ENCODE measurements at places on chromosomes 4 and X. TPM values are rescaled to one million over a fixed set of nuclear protein-coding genes. Genes with fewer than 3 reads are reported as not detected.

Gene ANKRD50
- 29.3 TPM for total RNA-seq

DNA sequence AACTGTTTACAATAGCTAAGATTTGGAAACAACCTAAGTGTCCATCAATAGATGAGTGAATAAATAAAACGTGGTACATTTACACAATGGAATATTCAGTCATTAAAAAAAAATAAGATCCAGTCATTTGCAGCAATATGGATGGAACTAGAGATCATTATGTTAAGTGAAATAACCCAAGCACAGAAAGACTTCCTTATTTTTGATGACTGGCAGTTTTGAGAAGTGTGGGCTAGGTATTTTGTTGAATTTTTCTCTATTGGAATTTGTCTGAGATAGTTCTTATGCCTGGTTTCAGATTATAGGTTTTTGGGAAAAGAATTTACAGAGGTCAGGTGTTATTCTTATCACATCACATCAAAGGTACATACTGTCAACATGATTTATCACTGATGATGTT is 293.8 kb upstream of the ARSJ start:
- DNase-seq = no peak

- no peak for DNase-seq
Measured at GRCh38 chr4:94976371-94977011, 218.7 kb downstream of the BMPR1B start.

GRCh38 chr4:169122422-169122821 is 112.4 kb upstream of the CBR4 start:
- DNase-seq = no peak

Gene TEC
- 0.25 TPM for total RNA-seq

- DNase-seq = no peak
Measured at GRCh38 chr4:168713253-168713652, 216.4 kb downstream of the PALLD start.

Gene ZDHHC15
- total RNA-seq = 3.0 TPM

DNA sequence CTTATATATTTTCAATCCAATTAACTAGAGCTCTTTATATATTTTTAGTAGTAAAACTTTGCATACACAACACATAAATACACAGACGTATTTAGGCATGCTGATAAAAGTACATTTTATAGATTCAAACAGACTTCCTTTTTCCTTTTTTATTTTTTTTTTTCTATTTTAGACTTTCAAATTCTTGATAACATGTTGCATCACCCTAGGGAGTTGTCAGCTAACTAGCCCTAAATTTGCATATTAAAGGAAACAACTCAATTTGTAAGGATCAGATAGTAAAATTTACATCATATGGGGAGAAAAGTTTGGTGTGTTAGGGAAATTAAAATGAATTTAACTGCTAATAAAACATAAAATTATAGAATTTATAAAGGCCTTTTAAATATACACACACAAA is 47.4 kb upstream of the APOOL start:
- no peak for DNase-seq

Gene PFKFB1
- total RNA-seq = 0.77 TPM

- no peak for DNase-seq
Measured at GRCh38 chr4:123399627-123400358, 3.2 kb downstream of the SPRY1 start.

Gene ZAR1
- 0.27 TPM for total RNA-seq

DNA sequence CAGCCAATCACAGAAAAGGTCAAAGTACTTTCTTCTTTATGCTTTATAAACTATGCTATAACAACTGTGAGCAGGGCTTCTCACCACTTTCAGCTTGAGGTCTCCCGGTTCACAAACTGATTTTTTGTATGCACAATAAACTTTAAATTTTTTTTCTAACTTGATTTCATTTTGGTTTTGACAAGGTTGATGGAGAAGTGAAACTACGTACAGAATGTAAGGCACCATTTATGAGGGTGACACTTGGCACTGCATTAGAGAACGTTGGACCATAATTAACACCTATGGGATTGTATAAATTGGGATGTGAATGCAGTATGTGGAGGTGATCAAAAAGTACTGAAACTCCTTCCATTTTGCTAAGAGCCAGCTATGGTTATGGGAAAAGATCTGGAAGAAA is 857.9 kb upstream of the HTR2C start:
- no peak for DNase-seq

GRCh38 chrX:39762266-39762841 is 335.4 kb downstream of the BCOR start:
- no peak for DNase-seq

DNA sequence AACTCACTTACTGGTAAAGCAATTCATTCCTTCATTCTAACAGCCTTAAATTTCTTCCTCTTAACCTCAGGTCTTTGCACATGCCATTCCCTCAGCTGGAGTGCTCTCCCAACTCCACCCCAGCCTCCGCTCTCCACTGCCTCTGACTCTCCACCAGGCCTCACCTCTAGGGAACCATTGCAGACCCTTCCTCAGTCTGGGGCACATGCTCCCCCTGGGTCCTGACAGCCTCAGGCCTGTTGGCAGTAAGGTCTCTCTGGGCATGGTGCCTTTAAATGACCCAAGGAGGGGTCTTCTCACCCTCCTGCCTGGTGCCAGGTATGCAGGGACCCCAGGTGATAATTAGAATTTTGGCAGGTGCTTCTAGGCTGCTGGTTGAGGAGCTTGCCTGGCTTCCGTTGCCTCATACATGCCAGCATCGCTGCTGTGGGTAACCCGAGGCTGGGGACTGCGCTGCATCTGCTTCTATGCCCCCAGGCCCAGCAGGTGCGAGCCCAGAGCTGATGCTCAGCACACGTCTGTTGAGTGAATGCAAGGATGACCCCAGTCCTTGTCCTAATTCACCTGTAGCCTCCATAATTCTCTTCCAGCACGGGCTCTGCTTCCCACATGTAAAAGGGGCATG is 27.5 kb upstream of the GPR78 start:
- DNase-seq = no peak

DNA sequence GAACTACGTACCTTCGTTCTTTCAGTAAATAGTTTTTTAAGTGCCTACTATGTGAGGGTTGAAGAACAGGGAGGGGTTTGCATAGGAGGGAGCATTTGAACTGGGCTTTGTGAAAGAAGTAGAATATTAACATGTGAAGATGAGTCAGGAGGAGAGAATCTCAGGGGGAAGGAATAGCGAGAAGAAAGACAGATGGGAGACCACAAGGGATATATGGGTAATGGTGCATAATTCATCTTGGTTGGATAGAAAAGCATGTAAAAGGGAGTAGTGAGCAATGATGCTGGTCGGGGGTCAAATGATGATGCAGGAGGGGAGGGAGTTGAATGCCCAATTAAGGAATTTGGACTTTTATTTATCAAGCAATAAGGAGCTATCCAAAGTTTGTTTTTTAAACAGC is 52.7 kb downstream of the TMEM164 start:
- no peak for DNase-seq

DNA sequence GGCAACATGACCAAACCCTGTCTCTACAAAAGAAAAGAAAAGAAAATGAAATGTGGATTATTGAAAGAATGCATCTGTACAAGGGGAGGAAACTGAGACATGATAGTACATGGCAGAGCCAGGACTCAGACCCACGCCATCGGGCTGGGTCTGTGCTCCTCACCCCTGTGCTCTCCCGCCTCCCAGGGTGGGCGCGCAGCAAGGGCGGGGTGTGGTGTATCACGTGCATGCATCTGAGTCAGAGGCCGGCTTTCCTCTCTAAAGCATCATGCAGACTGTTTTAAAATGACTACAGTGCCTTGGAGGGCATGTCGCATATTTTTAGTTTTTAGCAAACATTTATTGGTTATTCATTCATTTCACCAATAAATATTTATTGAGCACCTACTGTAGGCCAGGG is 47.8 kb downstream of the HTT-AS start:
- no peak for DNase-seq

Gene RAB33A
- total RNA-seq = 18.5 TPM

Gene PPBP
- not detected for total RNA-seq

GRCh38 chr4:793093-793861 is 32.7 kb downstream of the CPLX1 start:
- DNase-seq = no peak

Gene POU3F4
- total RNA-seq = 13.0 TPM

Gene FMR1NB
- total RNA-seq = not detected

GRCh38 chr4:118814058-118814457 is 21.9 kb downstream of the SEC24D start:
- no peak for DNase-seq

- no peak for DNase-seq
Measured at GRCh38 chr4:91622925-91623602, 680.7 kb upstream of the GRID2 start.

DNA sequence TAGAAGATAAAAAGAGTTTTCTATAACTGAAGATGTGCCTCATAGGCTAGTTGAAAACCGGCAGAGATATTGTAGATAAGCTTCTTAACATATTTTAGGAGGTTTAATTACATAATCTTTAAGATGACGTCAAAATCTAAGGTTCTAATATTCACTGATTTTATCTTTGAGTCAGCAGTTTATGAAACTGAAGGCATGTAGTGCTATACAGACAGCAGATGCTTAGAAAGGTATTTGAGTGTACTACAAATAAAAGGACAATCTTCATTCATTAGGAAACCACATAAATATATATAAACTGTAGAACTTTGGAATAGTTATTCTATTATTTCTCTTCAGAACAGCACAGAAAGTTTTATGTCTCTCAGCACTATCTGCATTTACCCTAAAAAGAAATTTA is 504.8 kb downstream of the IL15 start:
- no peak for DNase-seq

Gene JADE3
- total RNA-seq = 18.8 TPM

- DNase-seq = no peak
Measured at GRCh38 chrX:65894133-65894532, 145.7 kb downstream of the VSIG4 start.

GRCh38 chrX:97238632-97239031 is 354.9 kb downstream of the RPA4 start:
- no peak for DNase-seq
